Activated naive CD8-positive, alpha-beta T cell treated with anti-CD3 and anti-CD28 coated beads, Interleukin-2, amount 10 ng/mL, durations not matched to agents 7 days and 5 days (primary cell): ENCODE measurements at places on chromosomes 3 and 15.
A peak's percentile ranks its signal among the peaks of the same experiment; 100 is the strongest.

DNA sequence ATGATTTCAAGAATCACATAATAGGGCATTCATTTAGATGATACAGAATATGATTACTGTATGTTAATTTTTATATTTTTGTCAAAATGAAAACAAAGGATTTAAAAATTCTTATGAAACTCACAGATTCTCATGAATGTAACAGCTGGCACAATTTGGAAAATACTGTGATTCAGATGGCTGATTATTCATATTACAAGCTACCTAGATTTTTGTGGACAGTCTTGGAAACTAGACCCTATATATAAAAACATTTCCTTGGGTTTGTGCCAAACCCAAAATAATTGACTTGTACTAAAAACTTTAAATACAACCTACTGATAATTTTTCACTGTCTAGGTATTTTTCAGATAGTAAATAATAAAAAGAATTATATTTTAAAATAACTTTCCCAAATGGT is 26.2 kb downstream of the ZBED2 start:
- no peak for DNase-seq

DNA sequence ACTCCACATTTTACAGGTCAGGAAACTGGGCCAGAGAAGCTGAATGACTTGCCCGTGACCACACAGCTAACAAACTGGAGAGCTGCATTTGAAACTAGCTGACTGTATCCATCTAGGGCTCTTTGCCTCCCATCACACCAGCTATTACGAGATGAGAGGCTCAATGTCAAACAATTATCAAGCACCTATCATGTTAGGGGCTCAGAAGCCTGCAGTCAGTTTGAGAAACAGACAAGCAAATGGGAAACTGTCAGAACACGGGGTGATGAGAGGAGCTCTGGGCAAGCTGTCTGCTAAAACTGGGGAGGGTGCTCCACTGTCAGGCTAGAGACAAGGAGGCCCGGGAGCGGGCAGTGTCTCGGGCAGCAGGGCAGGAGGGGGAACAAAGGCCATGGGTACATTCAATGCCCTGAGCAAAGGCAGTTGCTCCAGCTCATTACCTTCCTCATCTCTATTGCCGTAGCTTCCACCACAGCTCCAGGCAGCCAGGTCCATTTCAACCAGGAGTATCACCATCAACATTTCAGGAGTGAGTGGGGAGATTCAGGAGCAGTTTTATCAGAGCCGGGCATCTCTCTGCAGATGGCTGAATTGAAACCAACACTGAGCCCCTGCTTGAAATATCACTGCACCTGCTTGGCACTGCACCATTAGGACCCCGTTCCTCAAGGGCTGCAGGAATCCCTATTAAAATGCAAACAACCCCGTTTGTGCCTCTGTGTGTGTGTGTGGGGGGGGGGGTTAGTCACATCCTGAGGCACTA is 122.6 kb downstream of the RAB11A start:
- DNase-seq: no peak

- DNase-seq: no peak
These were observed 12.6 kb upstream of the ALAS1 start for GRCh38 chr3:52185311-52185710.

GRCh38 chr3:54138937-54139547 is 16.7 kb downstream of the CACNA2D3 start:
- no peak for DNase-seq

DNA sequence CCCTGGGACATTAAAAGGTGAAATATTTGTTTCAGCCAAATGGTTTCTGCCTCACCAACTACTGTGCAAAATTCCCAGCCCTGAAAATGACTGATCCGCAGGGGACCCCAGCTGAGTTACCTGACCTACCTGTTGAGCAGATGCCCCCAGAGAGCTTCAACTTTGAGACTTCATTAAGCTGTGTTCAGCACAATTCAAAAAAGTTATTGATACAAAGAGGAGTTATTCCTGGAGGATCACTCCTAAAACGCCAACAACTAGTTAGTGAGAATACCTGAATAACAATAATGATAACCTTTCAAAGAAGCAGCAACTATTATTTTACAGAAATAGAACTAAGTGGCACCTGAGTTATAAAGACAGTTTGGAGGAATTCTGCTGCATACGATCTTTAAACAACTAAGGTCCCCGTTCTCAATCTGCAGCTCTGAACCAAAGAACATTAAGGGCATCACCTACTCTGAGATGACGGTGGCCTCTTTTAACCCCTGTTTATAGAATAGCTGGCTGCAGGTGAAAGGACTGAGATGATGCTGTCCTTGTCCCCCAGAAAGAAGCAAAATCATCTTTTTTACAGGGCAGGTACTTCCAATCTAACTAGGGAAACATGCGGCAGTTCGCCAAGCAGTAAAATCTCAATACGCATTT is 659 bp downstream of the GADL1 start:
- no peak for DNase-seq

- no peak for DNase-seq
These were observed 44.6 kb downstream of the SLC12A1 start for GRCh38 chr15:48250640-48251076.

DNA sequence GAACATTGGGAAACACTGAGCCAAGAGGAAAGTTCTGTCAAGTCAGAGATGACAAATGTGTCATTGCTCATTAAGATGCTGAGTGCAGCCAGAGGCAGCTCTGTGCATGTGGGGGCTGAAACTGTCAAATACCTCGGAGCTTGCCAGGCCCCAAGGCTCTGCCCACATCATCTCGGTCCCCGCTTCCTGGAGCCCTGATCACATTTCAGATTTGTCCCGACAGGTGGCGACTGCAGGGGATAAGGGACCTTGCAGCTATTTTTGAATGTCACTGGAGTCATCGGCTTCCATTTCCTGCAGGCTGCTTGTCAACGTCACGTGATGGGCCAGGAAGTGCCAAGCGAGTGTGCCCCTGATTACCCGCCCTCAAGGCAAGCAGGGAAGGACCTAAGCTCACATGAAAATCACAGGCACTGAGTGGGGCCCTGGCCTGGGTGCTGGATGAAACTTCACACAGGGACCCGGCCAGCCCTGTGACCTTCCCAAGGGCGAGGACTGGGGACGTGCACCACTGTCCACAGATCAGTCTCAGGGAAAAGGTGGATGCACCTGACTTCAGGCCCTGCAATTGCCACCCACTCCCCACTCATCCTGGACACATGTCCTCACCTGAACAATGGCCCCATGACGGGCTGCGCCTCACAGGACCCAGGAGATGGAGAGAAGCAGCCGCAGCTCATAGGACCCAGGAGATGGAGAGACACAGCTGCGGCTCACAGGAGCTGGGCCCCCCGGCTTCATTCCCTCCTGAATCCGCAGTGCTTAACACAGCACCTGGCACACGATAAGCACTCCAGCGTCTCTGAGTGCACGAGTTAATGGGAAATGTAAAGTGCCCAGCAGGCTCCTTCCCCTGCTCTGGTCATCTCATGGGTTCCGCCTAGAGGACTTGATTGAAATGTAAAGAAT is 73.4 kb downstream of the NUP210 start:
- peak; percentile 71 for DNase-seq

DNA sequence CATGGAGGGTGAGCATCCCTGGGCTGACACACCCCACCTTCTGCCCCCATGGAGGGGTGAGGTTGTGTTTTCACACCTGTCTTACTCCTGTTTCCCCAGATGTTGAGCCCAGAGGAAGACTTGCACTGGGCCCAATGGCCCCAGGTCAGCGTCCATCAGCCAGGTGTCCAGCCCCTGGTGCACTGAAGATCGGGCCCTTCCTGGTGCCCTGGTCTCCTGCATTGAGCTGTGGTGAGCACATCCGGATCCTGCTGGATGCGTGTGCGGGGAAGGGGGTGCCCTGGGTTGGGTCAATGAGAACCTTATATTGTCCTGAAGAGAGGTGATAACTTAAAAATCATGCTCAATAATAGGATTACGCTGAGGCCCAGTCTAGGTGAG is 227.3 kb downstream of the SNRPN start:
- DNase-seq: no peak

DNA sequence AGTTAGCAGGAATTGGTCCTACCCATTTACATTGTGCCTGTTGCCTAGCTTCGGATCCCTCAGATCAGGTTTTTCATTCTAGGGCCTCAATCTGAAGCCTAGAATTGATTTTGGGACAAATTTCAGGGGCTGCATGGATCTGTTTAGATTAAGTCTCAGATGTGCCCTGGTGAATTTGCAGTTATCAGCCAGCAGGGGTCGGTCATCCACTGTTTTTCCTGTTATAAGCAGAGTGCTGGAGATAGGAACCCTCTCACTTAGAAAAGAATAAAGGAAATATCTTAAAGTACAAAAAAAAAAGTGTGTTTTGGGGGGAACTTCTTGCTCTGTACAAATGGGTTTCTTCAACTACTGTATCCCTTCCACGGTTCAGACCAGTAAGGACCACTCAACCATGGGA is 212.5 kb downstream of the BCHE start:
- DNase-seq: no peak

DNA sequence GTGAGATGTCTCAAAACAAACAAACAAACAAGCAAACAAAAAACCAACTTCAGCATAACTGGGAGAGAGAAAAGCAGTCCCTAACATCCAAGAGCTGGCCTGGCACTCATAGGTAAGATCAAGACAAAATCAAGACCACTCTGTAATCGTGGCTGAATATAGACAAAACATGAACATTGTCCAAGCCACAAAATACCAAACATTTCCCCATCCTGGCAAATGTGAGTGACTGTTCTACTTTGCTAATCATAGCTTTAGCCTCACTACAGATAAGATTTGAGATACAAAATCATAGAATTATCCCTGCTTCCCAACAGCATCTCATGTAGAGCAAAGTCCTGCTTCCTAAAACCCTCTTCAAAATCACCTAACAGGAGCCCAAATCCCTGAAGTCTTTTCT is 116.7 kb upstream of the PRTG start:
- DNase-seq: no peak

- no peak for DNase-seq
These were observed 792.3 kb downstream of the DIPK2A start for GRCh38 chr3:144763878-144764454.

GRCh38 chr3:127049393-127049792 is 66.5 kb downstream of the PLXNA1 start:
- no peak for DNase-seq

DNA sequence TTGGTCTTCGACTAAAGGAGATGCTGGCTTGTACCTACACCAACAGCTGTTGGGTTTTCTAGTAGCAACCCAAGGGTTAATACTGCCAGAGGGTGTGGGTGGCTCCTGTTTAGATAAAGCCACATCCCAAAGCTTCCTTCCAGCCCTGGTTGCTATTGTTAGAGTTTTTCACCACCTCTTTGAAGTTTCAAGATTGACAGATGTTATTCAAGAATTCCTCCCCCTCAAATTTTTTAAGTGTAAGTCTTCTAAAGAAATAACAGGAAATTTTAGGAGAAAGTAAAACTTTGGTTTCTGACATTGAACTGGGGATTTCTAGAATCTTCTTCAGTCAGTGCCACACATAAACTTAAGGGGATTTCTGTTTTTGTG is 60.9 kb downstream of the TGFBR2 start:
- DNase-seq: no peak

DNA sequence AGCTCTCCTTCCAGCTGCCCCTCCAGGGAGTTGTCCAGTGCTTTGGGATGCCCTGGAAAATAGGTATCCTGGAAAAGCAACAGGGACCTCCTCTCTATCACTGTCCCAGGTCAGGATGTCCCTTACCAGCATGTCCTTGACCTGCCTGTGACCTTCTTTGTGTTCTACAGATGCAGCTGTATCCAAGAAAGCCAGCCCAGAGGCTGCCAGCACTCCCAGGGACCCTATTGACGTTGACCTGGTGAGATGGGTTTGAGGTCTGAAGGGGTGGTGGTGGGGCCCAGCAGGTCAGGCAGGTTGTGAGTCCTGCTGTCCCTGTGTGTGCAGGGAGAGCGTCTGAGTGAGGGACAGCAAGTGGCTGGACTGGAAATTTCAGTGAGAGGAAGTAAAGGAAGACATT is 30.2 kb downstream of the PML start:
- DNase-seq: no peak

- DNase-seq: no peak
These were observed 71.4 kb downstream of the SMAD3 start for GRCh38 chr15:67136802-67137201.

DNA sequence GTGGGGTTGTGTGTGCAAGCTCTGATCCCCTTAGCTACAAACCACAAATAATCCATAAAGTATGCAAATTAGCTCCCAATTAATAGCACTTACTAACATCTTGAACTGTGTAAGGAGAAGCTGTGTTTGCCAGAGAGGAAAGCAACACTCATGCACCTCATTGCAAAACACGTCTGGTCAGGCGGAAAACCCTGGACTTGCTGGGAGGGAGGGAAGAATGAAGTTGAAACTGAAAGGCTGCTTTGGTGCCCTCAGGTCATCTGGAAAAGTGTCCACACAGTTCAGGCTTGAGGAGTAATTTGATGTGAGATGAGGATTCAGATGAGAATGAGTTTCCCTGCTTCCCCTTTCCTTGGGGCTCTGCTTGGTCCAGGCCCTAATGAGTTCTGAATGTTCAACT is 185.5 kb upstream of the ANKRD28 start:
- DNase-seq: no peak

GRCh38 chr3:185549122-185549521 is 3.3 kb downstream of the LIPH start:
- no peak for DNase-seq

DNA sequence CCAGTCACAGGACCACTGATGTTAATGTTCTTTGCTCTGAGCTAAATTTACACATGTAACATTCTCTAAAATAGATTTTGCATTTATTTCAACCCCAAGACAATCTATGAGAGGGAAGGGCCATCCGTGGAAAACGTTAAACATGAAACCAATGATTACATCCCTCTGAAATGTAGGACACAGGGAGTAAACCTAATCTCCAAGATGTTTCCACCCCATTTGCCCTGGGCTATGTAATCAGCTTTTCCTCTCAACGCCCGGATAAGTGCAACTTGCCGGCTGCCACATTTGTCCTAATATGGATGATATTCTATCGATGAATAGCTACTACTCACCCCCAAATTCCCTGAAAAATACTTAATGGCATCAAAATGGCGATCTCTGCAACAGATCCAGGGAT is 6.4 kb upstream of the FMN1 start:
- DNase-seq: no peak

- no peak for DNase-seq
These were observed 199.1 kb downstream of the FOXP1 start for GRCh38 chr3:71384388-71384787.
